ELR (cell line): ENCODE measurements at places on chromosomes 11 and 22.
A peak's percentile ranks its signal among the peaks of the same experiment; 100 is the strongest.

GRCh38 chr11:24513479-24514218 lies 16.8 kb downstream of the LUZP2 start:
- DNase-seq: no peak

DNA sequence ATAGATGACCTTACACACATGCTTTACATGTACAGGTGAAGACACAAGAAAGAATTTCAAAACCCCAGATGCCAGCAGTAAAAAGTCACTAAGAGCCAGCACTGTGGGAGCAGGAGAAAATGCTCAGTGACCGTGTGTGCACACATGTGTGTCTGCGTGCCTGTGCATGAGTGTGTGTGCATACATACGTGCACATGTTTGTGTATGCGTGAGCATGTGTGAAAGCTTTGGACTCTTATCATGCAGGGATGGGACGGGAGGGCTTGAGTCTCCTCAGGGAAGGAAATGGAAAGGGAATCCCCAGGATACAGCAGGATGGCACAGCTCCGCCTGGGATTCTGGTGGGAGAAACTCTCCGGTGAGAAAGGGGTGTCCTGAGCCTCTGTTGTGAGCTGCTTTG lies 121.5 kb upstream of the B3GAT1 start:
- DNase-seq: no peak

DNA sequence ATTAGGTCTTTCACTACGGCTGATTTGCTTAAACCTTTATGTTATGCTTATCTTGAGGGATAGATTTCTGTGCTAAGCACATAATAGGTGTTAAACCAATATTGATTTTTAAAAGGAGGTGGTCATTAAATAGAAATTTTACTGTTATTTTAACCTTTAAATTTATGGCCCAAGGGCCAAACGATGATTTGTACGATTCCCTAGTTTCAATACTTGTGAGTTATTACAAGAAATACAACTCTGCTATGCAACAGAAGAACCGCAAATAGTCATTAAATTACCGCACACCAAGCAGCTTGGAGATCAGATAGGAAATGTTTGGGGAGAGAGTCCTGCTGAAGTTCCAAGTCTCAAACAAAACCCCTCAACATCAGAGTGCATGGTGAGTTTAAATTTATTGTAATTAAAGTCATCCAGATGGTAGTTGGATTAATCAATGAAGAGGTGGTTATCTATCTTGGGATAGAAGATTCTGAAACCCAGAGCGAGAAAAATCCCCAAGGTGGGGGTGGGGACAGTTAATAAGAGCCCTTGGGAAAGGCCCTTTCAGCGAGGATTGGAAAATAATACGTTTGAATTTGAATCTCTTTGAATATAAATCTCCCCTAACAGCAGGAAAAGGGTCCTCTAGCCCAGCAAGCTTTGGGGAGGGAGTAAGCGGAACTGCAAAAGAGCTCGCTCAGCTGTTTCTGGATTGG lies 805 bp upstream of the QSER1 start:
- DNase-seq: peak; percentile 38

DNA sequence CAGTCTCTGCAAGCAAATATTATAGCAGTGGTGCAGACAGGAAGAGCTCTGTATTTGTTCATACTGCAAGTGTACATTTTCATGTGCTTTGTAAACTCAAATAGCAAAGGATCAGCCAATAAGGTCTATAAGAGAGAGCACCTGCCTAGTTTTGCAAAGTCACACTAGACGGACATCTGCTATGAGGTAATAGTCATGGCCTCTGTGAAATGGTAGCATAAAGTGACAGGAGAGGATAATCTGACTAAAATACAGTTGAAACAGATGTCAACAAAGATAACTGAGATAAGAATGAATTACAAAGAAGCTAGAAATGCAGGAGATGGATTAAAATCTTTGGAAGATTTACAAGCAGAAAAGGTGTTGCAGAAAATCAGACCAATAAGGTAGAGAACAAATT lies 70.6 kb upstream of the SPON1 start:
- DNase-seq: no peak

GRCh38 chr11:3189196-3189843 lies 24.2 kb upstream of the OSBPL5 start:
- DNase-seq: no peak

GRCh38 chr22:26550498-26551033 lies 38.3 kb upstream of the TFIP11 start:
- peak; percentile 92 for DNase-seq

DNA sequence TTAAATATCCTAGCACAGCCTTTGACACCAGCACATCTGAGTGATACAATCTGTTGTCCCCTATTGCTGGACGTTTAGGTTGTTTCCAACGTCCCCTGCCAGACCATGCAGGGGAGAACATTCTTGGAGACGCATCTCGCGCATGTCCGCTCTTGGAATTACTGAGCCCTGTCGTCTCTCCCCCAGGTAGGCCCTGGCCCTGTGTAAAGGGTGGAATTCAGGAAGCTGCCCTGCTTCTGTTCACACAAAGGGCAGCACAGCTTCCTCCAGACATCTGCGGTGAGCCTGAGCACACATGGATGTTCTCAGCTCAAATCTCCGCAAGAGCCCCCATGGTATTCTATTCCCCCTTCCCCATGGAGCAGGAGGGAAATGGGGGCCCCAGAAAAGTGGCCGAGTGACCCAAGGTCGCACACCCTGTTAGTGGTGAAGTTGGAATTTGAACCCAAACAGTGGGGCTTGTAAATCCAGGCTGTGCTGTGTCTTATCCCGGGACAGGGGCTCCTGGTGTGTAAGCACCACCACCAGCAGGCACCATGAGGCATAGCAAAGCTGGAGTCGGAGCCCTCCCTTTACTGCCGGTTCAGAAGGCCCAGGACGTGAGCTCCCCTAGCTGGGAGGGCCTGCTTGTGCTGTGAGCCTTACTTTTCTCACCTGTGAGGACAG lies 5.0 kb upstream of the FGF19 start:
- no peak for DNase-seq

GRCh38 chr11:116485425-116485824 lies 287.4 kb downstream of the BUD13 start:
- no peak for DNase-seq

GRCh38 chr22:50220603-50221409 lies 20.0 kb downstream of the SELENOO start:
- DNase-seq: no peak

GRCh38 chr22:23220485-23221350 lies 40.4 kb downstream of the BCR start:
- peak; percentile 51 for DNase-seq

GRCh38 chr11:6695377-6695776 lies 12.2 kb upstream of the MRPL17 start:
- peak; percentile 70 for DNase-seq

DNA sequence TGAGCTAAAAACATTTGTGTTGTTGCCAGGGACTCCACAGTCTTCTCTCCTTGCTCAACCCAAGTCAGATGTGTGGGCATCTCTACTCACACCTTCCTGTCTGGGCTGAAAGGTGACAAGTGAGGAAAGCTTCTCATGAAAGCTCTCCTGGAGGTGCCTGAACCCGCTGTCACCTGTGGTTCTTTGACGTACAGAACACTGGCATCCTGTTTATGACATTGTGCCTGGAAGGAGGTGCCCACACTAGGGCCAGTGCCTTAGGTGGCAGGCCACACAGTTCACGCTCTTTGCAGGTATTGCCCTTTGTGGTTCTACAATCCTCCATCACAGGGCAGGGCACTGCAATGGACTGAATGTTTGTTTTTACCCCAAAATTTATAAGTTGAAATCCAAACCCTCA lies 108.5 kb downstream of the CD44 start:
- DNase-seq: no peak

- DNase-seq: no peak
These were observed 161.2 kb upstream of the GRIA4 start for GRCh38 chr11:105448703-105449079.

GRCh38 chr22:46869831-46870441 lies 107.5 kb downstream of the TBC1D22A start:
- no peak for DNase-seq

- DNase-seq: peak; percentile 60
These were observed 453.5 kb downstream of the OPCML start for GRCh38 chr11:133078591-133079404.
